ENCODE measurements at places on chromosomes 3 and 15. TPM values are rescaled to one million over a fixed set of nuclear protein-coding genes. Genes with fewer than 3 reads are reported as not detected.

Gene LRRIQ4
- total RNA-seq: not detected

Gene ZMYND10
- 3.9 TPM for total RNA-seq

Gene ARHGEF26
- total RNA-seq: 4.4 TPM

Gene P2RY14
- not detected for total RNA-seq

Gene ETFA
- 45.1 TPM for total RNA-seq
